ENCODE measurements at places on chromosomes 16 and 17.
A peak's percentile ranks its signal among the peaks of the same experiment; 100 is the strongest.

DNA sequence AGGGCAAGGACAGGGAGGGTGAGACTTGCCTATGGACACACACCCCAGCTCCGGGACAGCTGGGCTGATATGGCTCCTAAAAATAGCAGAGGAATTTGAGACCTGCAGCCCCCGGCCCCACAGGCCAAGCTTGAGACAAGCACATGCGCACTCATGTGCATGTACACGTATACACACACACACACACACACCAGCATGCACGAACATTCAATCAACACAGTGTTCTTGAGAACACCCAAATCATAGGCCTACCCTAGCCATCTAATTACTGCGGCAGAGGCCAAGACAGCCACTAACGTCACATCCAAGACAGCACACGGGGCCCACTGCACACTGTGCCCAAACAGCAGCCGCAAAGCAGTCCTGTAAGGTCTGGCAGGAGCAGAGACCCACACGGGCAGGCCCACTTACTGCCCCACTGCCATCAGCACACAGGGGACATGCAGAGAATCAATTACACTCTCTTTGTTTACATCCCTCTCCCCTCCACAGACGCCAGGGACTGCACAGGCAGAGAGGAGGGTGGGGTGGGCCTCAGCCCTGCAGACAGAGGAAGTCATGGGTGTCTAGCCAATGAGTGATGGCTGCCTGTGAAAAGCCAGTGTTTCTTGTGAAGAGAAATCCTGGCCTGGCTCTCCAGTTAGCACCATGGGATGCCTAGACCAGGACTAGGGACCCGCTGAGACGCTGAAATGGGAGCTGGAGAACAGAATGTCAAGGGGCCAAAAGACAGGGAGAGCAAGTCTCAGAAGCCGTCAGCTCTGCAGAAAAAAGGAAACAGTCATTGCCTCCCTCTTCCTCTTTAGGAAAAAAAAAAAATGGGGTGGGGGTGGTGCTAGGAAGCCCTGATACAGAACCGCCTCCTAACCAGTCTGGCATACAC is 39.3 kb downstream of the MYO18A start:
- no peak for DNase-seq

DNA sequence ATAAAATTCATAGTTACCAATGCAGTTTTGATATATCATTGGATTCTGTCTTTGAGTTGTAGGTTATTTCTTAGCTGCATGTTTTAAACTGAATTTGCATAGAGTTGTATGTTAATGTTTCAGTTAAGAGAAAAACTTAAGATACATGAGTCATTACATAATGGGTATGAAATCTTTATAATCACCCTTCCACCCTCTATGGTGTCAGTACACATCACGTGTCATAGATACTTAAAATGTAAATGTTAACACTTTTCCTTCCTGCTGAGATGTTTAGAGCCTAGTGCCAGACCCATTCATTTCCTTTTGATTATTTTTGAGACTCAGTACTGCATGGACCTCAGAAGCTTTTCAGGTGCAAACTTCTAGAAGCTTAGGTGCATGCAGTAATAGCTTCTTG is 20.5 kb downstream of the ZNF207 start:
- no peak for DNase-seq

GRCh38 chr17:45123930-45124796 is 8.2 kb downstream of the PLCD3 start:
- no peak for DNase-seq

GRCh38 chr17:557371-557770 is 157.3 kb downstream of the VPS53 start:
- DNase-seq: no peak

- DNase-seq: no peak
Observed at GRCh38 chr17:76123749-76124581, 17.1 kb downstream of the FOXJ1 start.

GRCh38 chr17:44014437-44015172 is at the start of gene TMEM101:
Gene TMEM101, minus strand, starts transcription at chr17:44014963. Its CDS starts 11 bp downstream, at chr17:44014952.
- DNase-seq: peak; percentile 80

DNA sequence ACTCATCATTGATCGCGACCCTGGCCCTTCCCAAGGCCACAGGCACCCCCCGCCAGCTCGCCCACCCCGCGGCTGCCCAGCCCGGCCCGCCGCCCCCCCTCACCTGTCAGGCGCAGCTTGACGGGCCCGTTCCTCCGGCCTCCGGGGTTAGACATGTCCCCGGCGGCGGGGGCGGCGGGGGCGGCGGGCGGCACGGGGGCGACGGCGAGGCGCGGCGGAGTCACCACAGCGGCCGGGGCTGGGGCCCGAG is 456 bp downstream of the SMURF2 start:
- DNase-seq: no peak

DNA sequence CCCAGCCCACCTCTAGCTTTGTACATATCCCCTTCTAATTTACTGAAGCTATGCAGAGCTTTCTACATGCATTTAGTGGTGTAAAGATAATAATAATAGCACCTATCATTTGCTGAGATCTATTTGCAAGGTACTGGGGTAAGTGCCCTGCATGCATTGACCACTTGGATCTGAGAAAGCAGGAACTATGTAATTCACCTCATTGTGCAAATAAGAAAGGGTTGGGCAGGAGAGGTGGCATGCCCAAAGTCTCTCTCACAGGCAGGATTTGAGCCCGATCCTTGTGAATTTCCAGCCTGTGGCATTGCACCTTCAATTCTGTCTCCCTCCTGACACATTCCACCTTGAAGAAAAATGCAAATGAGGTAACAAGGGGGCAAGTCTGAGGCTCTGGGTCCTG is 352.3 kb upstream of the EEF2KMT start:
- DNase-seq: no peak

- no peak for DNase-seq
Observed at GRCh38 chr16:22075043-22075757, 17.1 kb upstream of the VWA3A start.

GRCh38 chr16:62077998-62078397 is 41.8 kb upstream of the CDH8 start:
- no peak for DNase-seq

GRCh38 chr17:1808644-1809043 is 21.1 kb downstream of the SMYD4 start:
- no peak for DNase-seq

DNA sequence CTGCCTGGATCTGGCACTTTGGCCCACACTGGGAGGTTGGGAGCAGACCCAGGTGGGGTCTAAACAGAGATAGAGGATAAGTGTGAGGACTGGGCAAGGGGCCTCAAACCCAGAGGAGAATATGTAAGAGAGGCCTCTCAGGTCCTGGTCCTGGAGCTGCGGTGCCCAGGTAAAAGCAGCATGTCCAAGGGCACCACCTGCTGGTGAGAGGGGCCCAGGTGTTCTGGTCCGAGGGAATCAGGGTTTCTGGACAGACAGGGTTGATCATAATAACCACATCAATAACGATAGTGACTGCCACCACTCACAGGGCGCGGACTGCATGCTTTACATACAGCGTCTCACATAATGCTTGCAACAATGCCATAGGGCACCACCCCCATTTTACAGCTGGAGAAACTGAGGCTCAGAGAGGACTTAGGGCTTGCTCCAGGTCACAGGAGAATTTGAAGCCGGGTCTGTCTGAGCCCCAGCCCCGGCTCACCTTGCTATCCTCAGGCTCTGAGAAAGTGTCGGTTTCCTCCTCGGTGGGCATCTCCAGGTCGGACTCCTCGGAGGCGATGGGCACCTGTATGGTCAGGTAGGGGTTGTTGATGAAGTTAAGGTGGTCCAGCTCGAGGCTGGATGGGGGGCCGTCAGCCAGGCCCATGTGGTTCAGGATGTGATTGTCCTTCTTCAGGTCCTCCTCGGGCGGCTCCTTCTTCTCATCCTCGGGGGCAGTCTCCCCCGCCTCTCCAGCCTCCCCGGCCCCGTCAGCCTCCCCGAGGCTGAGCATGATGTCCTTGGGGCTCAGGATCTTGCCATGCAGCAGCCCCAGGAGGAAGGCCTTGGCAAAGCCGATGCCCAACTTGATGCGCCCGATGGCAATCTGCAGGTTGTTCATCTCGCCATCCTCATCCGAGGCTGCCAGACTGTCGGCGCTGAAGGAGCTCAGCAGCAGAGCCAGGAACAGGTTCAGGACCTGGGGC is 19.1 kb upstream of the CD79B start:
- DNase-seq: no peak

DNA sequence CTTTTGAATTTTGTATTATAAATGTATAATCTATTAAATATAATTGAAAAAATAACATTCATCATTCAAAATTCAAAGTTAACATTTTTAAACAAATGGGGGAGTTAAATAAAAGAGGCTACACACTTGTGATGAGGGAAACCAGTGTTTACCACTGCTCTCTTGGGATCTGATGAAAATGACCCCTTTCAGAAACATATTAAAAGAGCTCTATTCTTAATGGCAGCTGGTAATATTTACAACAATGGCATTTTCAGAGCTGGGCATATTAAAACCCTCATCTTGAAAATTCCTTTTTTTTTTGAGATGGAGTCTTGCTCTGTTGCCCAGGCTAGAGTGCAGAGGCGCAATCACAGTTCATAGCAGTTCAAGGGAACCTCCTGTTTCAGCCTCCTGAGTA is 19.3 kb upstream of the FLCN start:
- no peak for DNase-seq

DNA sequence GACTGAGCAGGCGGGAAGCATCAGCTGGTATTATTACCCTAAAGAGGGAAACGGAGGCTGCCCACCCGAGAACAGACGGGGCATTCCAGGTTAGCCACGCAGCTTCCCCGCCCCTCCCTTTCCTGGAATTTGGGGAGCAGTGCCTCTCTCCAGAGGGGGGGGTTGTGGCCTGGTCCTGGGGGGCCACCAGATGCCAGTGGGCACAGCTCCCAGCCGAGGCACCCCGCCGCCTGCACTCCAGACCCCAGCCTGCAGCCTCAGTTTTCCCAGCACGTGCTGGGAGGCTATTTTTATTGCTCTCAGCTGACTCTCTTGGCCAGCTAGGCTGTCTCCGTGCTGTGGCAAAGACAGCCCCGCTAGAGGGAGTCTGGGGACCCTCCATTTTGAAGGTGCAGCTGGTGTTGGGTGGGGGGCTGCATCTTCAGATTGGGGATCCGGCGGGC is 62.7 kb upstream of the GSE1 start:
- DNase-seq: no peak

DNA sequence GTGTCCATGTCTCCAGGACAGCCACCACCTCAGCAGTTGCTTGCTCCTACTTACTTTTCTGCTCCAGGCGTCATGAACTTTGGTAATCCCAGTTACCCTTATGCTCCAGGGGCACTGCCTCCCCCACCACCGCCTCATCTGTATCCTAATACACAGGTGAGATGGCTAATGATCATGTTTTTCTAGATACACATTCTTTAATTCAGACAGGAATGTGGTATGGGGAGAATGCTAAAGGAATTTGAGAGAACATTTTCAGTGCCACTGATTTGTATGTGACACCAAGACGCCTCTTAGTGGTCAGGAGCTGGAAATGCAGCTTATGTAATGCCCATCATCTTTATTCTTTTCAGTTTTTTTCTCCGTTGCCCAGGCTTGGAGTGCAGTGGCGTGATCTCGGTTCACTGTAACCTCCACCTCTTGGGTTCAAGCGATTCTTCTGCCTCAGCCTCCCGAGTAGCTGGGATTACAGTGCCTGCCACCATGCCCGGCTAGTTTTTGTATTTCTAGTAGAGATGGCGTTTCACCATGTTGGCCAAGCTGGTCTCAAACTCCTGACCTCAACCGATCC is 8.9 kb upstream of the RAPGEFL1 start:
- DNase-seq: peak; percentile 35

- DNase-seq: no peak
Observed at GRCh38 chr16:1429631-1430030, 1.2 kb upstream of the PERCC1 start.

DNA sequence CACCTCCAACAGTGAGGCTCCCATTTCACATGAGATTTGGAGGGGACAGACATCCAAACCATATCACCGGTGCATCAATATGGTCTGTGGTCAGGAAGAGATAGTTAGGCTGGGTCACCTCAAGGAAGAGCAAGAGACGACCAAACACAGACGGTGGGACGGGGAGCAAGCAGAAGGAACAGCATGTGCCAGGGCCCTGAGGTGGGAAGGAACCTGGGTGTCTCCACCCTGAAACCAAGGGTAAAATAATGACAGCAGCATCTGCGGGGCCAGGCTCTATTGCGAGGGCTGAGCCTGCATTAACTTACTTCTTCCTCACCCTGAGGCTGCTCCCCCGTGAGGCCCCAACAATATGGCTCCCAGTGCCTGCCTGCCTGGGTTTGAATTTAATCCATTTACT is 8.9 kb upstream of the PRSS21 start:
- no peak for DNase-seq

GRCh38 chr16:35194681-35195080 is 1735.3 kb downstream of the TP53TG3F start:
- DNase-seq: no peak

DNA sequence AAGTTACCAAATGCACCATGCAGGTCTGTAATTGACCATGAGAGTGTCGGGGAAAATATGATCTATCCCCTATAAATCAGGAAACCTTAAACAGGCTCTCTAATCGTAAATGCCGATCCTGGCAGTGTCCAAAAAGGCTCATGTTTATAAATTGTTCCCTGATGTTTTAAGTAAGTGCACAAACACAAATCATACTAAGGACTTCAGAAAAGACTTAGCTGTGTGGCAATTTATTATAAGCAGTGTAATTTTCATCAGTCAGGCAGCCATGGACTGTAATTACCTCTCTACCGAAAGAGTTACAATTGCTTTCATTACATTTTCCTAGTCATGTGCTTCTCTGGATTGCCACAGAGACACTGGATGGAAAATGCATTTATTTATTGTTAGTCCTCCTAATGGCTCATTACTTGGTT is 73.4 kb upstream of the COX10 start:
- peak; percentile 44 for DNase-seq

DNA sequence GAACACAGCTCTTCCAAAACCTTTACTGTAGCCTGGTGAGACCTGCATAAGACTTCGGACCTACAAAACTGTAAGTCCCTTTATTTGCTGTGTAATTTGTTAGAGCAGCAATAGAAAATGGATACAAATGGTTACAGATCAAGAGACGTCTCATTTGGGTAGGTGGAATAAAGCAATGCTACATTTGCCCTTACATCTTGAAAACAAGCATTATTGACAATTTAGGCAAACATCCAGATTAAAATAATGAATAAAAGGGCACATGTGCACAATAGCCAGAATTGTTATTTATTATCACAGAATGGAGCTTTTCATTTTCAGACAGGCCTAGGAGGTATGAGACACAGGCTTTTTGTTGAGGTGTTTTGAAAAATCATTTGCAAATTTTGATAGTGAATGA is 222.2 kb upstream of the CPHXL start:
- no peak for DNase-seq

DNA sequence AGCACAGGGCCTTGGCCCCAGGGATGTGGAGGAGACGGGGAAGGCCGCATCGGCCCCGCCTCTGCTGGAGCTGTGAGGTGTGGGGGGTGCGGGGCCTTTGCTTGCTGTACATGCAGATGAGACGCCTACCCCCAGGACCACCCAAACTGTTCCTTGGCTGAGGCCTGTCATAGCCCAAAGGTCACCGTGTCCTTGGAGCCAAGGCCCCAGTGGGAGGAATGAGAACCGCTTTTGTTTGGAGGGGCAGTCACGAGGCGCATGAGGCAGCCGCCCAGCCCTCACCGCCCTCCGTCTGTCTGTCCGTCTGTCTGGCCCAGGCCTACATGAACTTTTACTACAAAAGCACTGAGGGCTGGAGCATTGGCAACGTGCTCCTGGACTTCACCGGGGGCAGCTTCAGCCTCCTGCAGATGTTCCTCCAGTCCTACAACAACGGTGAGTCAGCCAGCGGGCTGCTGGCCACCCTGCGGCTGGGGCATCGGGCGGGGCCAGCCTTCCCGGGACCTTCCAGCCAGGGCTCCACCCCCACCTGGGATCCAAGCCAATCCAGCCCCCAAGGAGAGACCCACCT is 8.8 kb downstream of the TAX1BP3 start:
- DNase-seq: no peak

All from NCI-H1105 (cell line).